ENCODE measurements at places on chromosomes 1 and 21.
A peak's percentile ranks its signal among the peaks of the same experiment; 100 is the strongest.

DNA sequence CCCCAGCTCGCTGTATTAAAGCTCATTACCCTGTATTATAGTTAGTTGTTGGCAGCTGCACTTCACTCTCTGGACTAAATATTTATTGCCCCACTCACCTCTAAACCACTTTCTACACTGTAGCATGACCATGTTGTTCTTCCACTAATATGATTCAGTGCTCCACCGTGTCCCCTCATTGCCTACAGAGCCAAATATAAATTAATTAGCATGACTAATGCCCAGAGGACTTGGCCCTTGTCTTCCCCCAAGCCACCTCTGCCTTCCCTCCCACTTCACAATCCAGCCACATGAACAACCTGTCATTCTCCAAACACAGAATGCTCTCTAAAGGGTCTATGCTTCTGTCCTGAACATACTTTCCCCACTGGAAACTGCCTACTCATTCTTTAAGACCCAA is 276.5 kb downstream of the PLPP3 start:
- DNase-seq = no peak

GRCh38 chr1:246106342-246106763 is 400.7 kb downstream of the SMYD3 start:
- no peak for DNase-seq

- no peak for DNase-seq
Measured at GRCh38 chr1:232554409-232554808, 75.5 kb downstream of the SIPA1L2 start.

GRCh38 chr1:14866911-14867612 is 268.6 kb downstream of the KAZN start:
- no peak for DNase-seq

DNA sequence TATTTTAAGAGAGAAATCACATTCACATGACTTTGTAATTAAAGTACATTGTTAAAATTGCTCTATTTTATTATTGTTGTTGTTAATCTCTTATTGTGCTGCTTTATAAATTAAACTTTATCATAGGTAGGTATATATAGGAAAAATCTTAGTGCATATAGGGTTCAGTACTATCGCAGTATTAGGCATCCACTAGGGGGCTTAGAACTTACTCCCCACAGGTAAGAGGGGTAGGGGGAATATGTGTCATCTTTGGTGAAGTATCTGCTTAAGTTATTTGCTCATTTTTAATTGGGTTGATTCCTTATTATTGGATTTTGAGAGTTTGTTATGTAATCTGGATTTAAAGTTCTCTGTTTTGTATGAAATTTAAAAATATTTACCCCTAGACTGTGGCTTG is 385.2 kb downstream of the DUSP10 start:
- no peak for DNase-seq

GRCh38 chr1:54272134-54272533 is 72.2 kb downstream of the MRPL37 start:
- no peak for DNase-seq

DNA sequence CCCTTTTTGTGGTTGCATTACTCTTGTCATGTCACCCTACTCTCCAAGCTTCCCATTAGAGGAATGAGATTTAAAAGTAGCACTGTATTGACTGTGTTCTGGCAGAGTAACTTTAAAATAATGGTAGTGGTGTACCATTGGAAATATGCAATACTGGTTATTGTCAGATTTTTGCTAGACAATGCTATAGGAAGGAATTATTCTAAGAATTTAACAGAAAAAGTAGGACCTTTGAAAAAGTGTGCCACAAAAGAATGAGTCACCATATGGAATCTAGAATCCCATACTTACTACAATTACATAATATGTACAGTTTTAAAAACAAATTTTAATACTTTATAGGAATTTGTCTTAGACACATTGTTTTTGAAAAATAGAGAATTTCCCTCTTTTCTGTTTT is 13.8 kb downstream of the MIER1 start:
- DNase-seq = no peak

DNA sequence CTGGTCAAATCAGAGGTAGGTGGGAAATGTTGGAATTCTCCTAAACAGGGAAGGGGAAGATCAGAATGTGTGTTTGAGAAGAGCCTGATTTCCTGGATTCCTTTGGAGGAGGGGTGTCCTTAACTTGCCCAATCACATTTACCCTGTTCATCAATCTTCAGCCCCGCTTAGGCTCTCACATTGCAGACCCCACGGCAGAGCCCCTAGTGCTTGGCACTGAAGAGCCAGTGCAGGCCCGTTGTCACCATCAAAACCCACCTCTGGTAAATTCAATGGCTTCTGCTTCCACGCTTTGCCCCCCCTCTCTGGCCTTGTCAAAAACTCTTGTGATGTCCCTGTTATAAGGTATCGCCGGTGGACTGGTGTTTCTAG is 2.3 kb downstream of the AGPAT3 start:
- DNase-seq = no peak

DNA sequence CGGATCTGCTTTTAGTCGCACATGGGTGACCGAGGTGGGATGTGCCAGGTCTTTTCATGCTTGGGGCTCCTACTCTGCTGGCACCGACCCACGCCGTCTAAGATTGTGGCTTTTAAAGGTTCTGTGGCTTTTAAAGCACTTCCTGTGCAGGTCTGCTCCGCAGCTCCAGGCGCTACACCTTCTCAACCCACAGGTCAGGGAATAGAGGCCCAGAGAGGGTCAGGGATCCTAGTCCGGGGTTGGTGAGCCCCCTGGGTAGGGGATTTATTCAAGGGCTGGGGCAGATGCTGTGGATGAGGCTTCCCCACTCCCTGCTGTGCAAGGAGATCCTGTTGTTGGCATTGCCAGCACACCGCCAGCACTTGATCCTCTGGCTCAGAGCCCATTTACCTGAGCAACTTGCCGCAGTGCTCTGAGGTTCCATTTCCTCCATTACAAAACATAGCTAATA is 212.8 kb upstream of the RAB4A start:
- DNase-seq = no peak

DNA sequence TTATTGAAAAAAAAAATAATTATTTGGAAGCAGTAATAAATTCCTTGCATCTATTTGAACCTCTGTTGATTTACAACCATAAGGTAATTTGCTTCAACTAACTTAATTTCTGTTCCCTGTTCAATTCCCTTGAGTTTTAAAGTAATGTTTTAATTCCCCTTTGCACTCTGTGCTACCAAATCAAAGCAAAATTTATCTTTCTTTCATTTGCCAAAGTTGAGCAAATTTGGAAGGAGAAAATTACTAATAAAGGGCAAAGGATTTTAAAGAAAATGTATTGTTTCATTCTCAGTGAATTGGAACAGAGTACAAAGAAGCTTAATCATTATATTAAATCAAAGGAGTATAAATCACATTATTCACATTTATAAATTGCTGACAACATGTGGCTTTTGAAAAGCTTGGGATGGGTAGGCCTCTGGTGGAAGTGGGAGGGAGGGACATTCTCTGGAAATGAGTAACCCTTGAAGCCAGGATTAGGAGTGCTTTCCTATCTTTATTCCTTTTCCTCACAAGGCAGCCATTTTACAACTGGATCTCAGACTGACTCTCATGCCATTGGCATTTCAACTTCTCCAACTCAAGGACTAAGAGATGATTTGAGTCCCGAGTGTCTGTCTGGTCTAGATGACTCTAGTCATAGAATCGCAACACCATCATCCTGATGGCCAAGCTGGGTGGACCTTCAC is 331.6 kb upstream of the DUSP10 start:
- DNase-seq = peak; percentile 73

- DNase-seq = peak; percentile 31
Measured at GRCh38 chr1:151832318-151832980, 847 bp upstream of the RORC start.

DNA sequence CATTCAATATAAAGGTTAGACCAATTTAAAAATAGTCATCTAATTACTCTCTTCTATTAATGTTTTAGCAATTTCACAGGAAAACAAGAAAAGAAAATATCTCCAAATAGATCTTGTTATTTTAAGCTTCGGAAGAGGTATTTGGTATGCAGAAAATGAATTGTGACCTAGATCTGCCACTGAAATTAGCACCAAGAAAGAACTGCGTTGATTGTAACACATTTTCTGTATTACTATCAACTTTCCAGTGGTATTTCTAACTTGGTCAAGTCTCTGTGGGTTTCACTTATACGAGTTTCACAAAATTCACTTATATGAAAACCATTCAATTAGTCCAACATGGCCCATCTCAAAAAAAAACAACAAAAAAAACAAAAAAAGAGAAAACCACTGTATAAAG is 11.8 kb downstream of the RSBN1 start:
- DNase-seq = no peak

DNA sequence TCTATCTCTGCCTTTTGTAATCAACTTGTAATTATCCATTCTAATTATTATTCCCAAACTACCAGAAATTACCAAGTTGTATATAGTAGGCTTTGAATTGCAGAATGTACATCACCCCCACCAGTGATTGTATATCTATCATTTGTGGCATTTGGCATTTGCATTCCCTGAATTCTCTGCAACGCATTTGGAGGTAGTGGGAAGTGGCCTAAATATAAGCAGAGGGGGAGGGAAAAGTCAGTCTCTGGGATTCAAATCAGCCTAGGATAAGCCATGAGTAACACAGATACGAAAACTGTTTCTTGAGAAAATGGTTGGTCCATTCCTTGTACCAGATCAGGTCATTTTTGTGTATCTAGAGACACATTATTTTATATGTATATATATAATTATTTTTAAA is 20.7 kb downstream of the DDX20 start:
- no peak for DNase-seq

GRCh38 chr21:20902511-20902910 is 95.7 kb upstream of the NCAM2 start:
- DNase-seq = no peak

- peak; percentile 42 for DNase-seq
Measured at GRCh38 chr1:2170211-2170610, 24.4 kb downstream of the FAAP20 start.

DNA sequence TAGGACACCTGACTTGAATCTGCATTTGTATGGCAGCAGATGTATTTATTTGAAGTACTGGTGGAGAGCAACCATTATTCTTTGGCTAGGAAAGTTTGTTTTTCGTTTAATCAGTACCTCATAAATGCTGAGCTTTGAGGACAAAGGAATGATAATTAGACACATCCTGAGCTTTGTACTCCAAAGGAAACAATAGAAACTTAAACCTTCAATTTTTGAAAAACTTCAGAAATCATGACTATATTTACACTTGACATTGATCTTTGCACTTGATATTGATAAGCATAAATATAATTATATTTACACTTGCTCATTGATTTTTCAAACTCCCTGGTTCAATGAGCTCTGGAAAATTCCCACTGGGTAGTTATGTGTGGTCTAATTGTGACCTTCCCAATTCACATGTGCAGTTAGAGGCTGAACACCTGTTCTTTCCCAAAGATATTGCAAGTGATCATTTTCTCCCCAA is 10.7 kb downstream of the PATJ start:
- DNase-seq = no peak

DNA sequence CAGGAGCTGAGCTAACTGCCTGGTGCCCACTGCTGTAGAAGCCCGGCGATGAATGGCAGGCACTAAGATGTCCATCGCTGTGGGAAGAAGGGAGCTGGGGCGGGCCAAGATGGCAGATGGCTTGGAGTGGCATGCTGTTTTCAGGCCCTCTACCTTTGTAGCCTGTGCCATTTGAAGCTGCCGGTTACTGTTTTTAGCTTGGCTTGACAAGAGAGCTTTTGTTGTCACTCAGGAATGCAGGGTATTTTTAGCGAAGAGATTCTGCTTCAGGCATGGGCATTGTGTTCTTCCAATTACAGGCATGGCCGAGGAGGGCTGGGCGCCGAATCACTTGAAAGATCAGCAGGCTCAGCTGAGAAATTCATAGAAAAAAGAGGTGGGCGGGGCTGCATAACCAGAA is 348.7 kb downstream of the RPS6KC1 start:
- no peak for DNase-seq

- DNase-seq = no peak
Measured at GRCh38 chr1:208747979-208748378, 503.8 kb upstream of the PLXNA2 start.

- DNase-seq = no peak
Measured at GRCh38 chr1:244068567-244068966, 17.5 kb downstream of the ZBTB18 start.

DNA sequence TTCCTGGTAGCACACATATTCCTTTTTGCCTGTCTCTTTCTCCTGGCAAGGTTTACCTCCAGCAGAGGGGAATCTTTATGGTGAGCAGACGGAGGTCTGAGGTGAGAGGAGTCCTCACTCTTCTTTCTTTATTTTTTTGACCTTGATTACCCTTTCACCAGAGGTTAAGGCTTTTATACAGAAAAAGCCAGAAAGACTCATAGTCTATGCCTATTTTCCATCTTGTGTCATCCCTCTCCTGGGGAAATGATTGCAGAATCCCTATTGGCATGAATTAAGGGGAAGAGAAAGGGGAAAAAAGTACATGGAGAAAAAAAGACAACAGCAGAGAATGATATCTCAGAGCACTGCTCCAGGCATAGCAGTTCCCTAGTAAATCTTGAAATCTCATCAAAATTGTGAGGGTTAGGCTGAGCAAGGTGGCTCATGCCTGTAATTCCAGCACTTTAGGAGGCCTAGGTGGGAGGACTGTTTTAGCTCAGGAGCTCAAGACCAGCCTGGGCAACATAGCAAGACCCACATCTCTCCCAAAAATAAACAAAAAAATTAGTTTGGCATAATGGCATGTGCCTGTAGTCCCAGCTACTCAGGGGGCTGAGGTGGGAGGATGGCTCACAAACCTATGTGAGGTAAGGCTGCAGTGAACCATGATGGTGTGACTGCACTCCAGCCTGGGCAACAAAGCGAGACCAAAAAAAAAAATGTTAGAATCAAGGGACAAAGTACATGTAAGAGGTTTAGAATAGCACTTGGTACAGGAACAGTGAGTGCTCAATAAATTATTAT is 1.2 kb upstream of the XPR1 start:
- DNase-seq = no peak

GRCh38 chr1:22350924-22351767 is 100.5 kb upstream of the ZBTB40 start:
- no peak for DNase-seq

GRCh38 chr1:219050086-219050821 is 123.4 kb upstream of the LYPLAL1 start:
- no peak for DNase-seq

DNA sequence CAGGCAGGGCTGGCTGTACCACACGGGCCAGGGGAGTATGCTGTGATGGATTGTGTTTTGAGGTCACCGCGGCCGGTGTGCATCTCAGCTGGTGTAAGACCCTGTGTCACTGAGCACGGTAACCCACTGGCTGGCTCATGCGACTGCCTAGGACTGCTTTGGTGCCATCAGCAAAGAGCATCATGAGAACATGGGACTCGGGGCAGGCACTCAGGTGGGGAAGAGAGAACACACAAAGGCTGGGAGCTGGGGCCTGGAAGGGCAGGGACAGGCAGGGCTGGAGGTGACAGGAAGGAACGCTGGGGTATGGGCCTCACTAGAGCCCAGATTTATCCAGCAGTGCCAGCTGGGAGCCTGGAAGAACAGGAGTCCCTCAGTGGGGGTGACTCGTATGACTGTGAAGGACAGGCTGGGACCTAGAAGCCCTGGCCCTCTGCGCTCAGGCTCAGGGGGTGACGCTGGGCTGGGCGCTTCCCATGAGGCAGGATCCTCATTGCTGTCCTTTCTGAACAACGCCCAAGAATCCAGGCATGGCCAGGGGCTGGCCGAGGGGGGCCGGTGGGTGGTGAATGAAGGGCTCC is 210.4 kb upstream of the VAMP3 start:
- DNase-seq = no peak

- DNase-seq = no peak
Measured at GRCh38 chr1:202158810-202159533, 1.4 kb downstream of the PTPN7 start.

- DNase-seq = no peak
Measured at GRCh38 chr1:65177457-65177856, 29.5 kb downstream of the AK4 start.

All from AG09309 (cell line).